ENCODE measurements at places on chromosomes 16 and 17.

DNA sequence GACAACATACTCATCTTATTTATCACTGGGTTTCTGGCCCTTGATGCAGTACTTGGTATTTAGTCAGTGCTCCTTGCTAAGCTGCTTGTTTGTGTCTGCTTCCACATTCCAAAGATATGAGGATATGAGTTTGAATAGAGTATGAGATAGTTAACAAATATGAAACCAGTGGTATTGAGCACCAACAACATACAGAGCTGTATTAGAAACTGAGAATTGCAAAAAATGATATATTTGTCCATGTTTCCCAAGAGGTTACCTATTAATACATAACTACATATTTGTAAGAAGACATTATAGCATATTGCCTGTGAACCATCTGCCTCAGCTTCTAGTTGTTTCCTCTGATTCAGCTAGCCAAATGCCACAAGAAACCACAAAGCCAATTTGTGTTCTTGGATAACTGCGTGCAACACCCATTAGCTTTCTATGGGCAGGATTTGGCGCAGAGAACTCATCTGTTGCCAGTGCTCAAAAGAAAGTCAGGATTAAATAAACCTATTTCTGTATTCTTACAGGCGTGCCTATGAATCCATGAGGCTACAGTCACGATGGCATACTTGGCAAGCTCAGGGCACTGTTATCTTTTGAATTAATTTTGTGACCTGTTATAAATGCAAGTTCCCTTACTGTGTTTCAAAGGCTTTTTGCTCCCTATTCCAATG is 194.4 kb downstream of the MAP2K6 start:
- DNase-seq = no peak

GRCh38 chr16:70529051-70529777 is 5.6 kb downstream of the SF3B3 start:
- DNase-seq = no peak

DNA sequence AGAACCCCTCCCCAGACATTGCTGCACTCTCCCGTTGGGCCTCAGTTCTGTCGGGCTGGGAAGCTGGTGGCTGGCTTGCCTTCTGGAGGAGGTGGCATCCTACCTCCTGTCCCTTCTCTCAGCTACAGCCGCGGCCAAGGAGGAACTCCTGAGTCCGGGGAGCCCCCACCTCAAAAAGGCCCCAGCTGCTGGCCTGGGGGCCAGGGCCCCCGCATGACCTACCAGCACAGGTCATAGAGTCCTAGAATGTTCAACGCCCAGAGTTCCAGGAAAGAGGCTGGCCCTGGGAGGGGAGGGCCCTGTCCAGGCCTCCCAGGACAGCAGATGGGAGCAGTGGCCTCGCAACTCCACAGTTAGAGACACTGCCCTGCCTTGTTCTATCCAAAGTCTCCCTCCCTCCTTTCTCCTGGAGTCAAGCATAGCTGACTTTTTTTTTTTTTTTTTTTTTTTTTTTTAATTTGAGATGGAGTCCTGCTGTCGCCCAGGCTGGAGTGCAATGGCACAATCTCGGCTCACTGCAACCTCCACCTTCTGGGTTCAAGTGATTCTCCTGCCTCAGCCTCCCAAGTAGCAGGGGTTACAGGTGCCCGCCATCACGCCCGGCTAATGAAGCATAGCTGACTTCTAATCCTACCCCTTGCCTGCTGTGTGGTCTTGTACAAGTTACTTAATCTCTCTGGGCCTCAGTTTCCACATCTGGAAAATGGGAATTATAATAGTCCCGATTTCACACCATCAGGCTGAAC is 7.1 kb downstream of the CARHSP1 start:
- no peak for DNase-seq

DNA sequence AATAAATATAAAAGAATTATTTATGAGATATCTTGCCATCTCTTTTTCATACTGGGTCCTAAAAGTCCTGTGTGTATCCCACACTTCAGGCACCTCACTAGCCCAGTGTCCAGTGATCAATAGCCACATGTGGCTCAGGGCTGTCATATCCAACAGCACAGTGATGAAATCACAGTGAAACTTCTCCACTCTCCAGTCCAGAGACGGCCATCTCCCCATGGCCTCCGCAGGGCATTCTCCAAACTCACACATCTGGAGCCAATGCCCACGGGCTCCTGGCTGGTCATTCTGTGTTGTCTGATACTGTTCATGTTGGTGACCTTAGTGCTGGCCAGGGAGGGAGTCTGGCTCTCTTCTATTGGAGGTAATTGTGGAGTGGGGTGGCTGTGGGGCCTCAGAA is 125.2 kb upstream of the SDK2 start:
- DNase-seq = no peak

- DNase-seq = no peak
Measured at GRCh38 chr16:29753516-29753915, 7.7 kb upstream of the C16orf54 start.

DNA sequence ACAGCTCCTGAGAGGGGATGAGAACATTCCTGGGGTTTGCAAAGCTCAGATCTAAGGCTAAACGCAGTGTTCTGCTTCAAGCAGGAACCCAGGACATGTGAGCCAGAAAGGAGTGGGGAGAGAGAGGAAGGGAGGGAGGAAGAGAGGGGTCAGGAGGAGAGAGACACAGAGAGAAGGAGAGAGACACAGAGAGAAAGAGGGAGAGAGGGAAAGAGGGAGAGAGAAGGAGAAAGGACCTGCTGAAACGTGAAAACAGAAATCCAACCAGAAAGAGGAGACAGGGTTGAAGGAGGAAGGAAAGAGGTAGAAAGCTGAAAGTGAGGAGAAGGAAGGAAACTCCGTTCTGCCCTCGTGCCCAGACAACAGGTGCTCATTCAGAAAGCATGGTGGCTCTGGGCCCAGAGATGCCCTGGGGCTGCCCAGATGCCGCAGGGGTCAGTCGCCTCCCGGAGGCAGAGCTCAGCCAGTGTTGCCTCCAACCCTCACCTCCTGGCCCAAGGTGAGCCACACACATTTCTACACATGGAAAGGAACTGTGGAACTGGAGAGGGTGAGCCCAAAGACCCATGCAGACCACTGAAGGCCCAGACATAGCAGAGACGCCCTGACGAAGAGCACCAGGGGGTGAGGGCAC is 49.0 kb upstream of the ENPP7 start:
- DNase-seq = no peak

DNA sequence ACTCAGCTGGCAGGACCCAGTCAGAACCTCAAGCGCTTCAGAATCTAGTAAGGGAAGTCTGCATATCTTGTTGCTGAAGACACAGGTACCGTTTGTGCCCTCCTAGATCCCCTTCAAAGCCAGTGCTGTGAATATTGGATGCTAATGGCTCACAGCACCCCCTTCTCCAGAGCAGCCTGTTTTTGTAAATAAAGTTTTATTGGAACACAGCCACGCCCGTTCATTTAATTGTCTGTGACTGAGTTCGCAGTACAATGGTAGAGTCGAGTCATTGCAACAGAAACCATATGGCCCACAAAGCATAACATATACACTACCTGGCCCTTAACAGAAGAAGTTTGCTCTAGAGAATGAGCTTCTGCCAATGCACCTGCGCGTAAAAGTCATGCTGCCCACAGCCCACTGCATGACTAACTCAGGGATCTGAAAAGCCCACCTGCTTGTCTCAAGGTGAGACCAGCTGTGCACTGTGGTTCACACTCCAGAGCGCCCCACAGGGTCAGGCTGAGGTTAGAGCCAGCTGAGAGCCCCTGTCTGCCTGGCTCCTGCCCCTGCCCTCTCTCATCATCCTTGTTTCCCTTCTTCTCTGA is 48.8 kb downstream of the AIPL1 start:
- no peak for DNase-seq

Measured in H9 (cell line).